Activated T-helper 1 cell treated with anti-CD3 and anti-CD28 coated beads, Interleukin-12 subunit alpha, Interleukin-12 subunit beta, Interleukin-2, Interleukin-4 antibody, amounts not matched to agents 30 ng/mL and 10 ng/mL and 1 ng/mL, durations not matched to agents 14 hours and 24 hours and 36 hours (primary cell): ENCODE measurements at places on chromosomes 7 and 10. TPM values are rescaled to one million over a fixed set of nuclear protein-coding genes. Genes with fewer than 3 reads are reported as not detected.

CCSER2 gene
- 52.3 and 53.6 TPM in 2 replicates for total RNA-seq

PHYHIPL gene
- total RNA-seq, result not detected in 2 replicates

TAS2R38 gene
- not detected in 2 replicates for total RNA-seq

CREB3L2 gene
- 61.6 and 61.8 TPM in 2 replicates for total RNA-seq

CSTF2T gene
- total RNA-seq, result 42.3 and 44.8 TPM in 2 replicates

HELLS gene
- total RNA-seq, result 224 and 228 TPM in 2 replicates

DYDC1 gene
- not detected in 2 replicates for total RNA-seq
